Umbilical cord (tissue), 2 donors: ENCODE measurements at places on chromosomes 5 and 9. TPM values are rescaled to one million over a fixed set of nuclear protein-coding genes. Genes with fewer than 3 reads are reported as not detected.

The IL13 gene
- total RNA-seq: not detected

The ZNF367 gene
- 7.0 TPM for total RNA-seq

The SPTLC1 gene
- total RNA-seq: 90.0 TPM

The C5orf63 gene
- 8.2 TPM for total RNA-seq

The POLK gene
- 82.8 TPM for total RNA-seq

The C9orf153 gene
- 0.72 TPM for total RNA-seq

The MEIKIN gene
- not detected for total RNA-seq

The SPATA31C1 gene
- total RNA-seq: 1.2 TPM
